Hypothalamus (tissue), 51 donors: ENCODE measurements at places on chromosomes 5 and 9.

- no peak for DNase-seq
These were observed 6.3 kb upstream of the DNAJB5 start for GRCh38 chr9:34983209-34983608.

GRCh38 chr9:4746278-4747030, 5.5 kb upstream of the AK3 start:
- no peak for DNase-seq

DNA sequence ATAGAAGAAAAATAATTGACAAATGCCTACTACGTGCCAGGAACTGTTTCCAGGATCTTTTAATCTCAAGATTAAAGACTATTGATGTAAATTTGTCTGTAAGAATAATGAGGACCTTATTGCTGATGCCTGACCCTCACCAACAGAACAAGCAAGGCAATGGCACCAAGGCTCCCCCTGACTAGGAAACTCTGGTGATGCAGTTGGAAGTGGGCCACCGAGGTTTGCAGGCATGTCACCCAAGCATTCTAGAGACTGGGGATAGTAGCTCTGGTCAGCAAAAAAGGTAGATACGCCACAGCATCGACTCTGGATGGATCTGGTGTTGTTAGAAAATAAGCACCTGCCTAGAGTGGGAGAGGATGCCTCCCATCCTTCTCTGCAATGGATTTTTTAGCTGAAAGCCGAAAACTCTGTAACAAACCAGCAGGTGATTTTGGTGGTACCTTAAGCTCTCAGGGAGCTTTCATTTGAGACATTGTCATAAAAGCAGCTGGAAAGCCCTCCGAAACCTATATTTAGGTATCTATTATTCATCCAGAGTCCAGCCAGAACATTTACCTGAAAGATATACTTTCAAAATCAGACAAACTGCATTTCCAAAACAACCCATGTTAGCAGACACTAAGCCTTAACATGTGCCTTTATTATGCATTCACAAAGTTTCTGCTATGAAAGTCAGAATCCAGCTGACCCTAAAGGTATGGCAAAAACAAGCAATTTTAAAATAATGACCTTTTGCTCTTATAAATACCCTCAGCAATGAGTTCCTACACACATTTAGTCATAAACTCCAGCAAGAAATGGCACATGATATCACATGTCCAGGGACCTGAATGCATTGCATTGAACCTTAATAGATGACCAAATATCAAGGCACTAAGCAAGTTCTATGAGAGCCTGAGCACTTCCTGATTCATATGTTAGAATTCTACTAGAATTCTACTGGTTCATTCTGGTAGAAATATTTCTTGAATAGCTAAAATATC, 308.4 kb downstream of the PDE4D start:
- peak; percentile 28 for DNase-seq

DNA sequence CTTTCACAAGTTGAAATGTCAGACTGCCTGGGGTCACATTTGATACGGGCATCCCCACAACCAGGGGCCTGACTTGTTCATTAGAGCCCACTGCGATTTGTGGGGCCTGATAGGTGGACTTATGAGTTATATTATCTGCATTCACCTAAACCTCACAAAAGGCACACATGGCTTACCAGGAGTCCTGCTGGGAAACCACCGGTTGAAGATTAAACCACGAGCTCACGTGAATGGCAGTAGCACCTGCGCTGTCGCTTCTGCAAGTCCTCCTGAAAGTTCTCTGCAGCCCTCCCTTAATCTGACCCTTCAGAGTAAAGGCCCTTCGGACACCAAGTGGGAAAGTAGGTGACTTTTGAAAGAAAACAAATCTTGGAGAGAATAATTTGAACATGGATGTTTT, 68.9 kb downstream of the PPIC start:
- DNase-seq = no peak

DNA sequence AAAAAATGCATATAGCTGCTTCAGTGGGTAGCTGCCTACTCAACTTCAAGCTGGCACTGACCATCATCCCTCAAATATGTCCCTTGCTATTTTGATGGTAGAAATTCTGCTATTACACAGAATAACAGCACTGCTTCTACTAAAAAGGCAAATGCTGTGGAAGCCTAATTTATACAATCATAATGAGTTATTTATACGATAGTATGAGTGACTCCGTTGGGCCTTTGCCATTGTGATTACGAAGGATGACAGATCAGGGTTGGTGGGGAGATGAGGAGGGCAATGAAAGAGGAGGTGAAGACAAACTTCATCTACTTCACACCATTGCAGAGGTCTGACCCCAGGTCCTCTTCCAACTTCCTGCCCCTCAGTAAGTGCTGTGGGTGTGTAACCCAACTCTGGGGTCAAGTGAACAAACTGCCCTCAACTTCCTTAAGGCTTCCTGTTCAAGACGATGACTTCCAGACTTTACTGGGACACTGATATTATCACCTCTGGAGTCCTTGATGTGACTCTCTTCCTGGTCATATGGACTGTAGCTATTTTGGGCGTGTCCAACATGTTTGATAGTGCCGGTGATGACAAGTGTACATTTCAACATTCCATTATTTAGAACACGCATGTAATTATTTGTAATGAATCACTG, 74.1 kb upstream of the RPS23 start:
- no peak for DNase-seq

DNA sequence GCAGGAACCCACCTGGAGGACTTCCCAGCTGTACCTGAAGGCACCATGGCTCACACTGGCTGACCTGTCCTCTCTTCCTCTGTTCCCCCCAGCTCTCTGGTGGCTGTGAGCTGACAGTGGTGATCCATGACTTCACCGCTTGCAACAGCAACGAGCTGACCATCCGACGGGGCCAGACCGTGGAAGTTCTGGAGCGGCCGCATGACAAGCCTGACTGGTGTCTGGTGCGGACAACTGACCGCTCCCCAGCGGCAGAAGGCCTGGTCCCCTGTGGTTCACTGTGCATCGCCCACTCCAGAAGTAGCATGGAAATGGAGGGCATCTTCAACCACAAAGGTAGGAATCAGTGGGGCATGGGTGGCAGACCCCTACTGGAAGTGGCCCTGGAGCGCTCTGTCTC, 161.9 kb upstream of the OTULINL start:
- DNase-seq = no peak

DNA sequence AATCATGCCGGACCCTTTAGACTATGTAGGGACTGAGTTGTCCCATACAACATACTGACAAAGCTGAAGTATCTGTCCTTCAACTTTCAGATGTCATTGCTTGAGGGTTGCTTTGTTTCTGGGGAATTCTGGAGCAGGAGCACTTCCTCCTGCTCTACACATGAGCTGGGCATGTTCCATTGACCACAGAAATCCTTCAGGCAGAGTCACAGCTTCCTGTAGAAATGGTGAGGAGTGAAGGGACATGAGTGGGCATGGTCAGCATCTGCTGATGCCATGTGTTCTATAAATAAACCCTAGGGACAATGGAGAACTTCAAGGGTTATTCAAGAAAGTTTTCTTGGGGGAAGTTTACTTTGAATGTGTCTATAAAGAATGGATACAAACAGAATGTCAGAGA, 296.6 kb upstream of the FBXL7 start:
- DNase-seq = no peak

DNA sequence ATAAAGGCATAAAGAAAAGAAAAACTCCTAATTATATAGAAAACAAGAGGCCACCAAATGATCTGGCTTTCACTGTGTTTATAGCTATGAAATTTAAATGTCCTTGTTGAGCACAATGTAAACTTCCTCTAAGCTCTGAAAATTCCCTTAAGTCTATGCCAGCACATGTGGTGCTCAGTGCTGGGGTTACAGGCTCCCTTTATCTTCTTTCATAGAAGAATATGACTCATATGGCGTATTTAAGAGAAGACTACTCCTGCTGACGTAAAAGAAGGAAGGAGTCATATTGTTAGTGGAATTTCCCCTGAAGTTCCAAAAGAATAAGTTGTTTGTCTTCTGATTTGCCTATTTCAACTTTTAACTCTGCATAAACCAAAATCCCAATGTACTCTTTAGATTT, 30.4 kb downstream of the RNF145 start:
- DNase-seq = no peak

DNA sequence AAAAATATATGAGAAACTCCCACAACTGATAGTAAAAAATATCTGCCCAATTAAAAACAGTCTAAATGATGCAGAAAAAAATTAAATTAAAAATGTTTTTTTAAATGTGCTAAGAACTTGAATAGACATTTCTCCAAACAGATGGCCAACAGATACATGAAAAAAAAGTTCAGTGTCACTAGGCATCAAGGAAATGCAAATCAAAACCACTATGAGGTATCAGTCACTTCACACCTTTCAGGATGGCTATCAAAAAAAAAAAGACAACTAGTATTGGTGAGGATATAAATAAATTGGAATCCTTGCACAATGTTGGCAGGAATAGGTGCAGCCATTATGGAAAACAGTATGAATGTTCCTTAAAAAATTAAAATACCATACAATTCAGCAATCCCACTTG, 16.6 kb downstream of the ZNF131 start:
- DNase-seq = no peak

DNA sequence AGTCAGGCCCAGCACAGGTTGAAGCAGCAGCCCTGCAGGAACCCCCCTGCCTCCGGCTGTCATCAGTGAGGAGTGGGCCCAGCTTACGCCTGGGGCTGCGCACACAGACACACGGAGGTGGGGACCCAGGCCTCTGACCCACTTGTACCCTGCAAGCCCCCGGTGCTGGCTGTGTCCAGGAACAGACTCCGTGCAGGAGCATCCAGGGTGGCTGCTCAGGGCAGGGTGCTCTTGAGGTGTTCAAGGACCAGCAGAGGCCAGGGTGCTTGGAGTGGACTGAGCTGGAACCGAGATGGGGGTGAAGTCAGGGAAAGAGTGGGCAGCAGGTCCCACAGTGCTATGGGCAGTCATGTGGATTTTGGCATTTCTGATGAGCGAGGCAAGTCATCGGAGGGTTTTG, 199.5 kb downstream of the CACNA1B start:
- no peak for DNase-seq

- DNase-seq = no peak
These were observed 156.9 kb downstream of the COL23A1 start for GRCh38 chr5:178433273-178433775.

DNA sequence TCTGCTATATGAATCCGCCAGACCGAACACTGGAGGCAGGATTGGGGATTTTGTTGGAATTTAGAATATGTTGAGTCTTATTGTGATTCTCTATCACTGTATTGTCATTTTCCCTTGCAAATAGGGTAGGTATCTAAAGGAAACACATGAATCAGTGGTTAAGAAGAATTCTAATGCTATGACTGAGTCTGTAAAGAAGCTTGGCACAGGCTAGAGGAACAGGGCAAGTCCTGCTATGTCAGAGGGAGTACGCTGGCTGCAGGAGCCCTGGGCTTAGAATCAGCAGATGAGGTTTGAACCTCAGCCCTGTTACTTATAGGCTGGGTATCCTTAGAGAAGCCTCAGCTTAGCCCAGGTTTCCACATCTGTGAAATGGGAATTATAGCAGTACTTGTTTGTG, 198.1 kb downstream of the NR3C1 start:
- no peak for DNase-seq

- no peak for DNase-seq
These were observed 543.7 kb upstream of the TLE4 start for GRCh38 chr9:79028101-79028500.

GRCh38 chr9:127586096-127586495, 26.0 kb upstream of the STXBP1 start:
- no peak for DNase-seq

DNA sequence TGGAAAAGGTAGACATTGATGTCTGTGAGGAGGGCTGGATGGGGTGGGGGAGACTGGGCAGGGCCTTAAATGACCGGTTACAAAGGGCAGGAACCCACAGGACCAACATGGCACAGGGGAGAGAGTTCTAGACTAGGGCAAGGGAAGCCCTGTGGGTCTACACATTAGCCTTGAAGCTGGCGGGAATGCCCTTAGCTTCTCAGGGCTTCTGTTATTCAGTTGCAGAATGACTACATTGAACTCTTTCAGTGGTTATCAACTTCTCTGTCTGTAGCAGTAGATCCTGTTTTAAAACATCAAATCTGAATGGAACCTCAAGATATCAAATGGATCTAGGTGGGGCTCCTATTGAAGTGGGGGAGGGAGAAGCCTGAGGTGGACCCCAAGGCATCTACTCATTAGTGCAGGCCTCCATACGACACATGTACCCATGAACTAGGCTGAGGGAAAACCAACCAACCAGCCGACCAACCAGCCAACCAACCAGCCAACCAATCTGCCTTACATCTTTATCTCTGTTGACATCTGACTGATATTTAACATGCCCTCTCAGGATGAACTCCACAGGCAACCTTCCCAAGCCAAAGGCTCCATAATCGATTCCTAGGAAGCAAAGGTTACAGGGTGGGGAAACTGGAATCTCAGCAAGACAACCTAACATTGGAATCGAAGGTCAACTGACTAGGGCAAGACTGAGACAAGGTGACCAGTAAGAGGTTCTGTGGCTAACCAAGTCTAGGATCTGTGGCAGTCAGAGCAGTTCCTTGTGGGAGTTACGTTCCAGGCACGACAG, 48.3 kb downstream of the DAP start:
- no peak for DNase-seq

DNA sequence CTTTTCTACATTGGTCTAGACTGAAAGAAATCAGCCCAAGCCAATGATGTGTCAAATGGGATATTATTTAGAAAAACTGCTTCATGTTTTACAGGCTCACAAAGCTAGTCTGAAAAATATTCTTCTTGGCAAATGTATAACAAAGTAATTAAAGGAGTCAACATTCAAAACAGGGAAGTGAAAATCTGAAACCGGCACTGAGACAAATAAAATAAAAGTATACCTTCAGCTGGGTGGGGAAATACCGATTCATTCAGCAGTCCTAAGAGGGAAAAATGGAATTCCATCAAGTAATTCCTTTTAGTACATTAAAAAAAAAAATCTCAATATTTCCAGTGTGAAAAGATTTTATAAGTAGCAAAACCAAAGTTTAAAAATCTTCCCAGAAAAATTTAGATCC, 259.6 kb upstream of the SLC24A2 start:
- DNase-seq = no peak

GRCh38 chr9:133788819-133789717, 50.9 kb upstream of the SARDH start:
- peak; percentile 62 for DNase-seq

- no peak for DNase-seq
These were observed 143.4 kb downstream of the FBXL17 start for GRCh38 chr5:108238461-108238860.

DNA sequence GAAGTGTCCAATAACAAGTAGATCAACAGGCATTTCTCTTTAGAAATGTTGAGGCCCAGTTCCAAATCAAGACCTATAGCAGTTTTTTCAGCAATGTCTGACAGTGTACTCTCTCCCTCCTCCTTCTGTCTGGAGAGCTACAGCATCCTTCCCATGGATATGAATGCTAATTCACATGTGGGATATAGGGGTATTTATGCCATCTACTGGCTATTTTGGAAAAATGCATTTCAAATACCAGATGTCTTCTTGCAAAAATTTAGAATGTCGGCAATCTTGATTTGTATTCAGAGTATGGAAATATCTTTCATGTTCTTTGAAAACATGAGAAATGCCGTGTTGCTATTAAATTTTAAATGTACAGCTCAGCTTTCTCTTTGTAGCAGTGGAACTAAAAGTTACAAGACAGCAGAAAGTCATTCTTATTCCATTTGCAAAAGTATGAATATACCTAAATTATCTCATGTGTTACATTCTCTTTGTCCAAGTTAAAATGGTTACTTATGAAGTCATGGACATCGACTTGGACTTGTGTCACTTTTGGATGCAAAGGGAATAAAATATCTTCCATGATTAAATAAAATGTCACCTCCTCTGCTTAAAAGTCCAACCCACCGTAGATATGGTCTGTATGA, 647.8 kb downstream of the TAF11L14 start:
- DNase-seq = no peak

GRCh38 chr9:99013550-99013949, 69.8 kb downstream of the COL15A1 start:
- no peak for DNase-seq

GRCh38 chr9:30075451-30076199, 2308.8 kb upstream of the ACO1 start:
- DNase-seq = no peak
